ENCODE measurements at places on chromosomes 11 and 22.

- no peak for DNase-seq
Measured at GRCh38 chr11:130533113-130533798, 84.8 kb downstream of the ADAMTS15 start.

GRCh38 chr11:10515418-10515817, 25.6 kb downstream of the RNF141 start:
- DNase-seq, result no peak

- DNase-seq, result peak; percentile 71
Measured at GRCh38 chr11:16935518-16936302, 78.5 kb downstream of the PLEKHA7 start.

DNA sequence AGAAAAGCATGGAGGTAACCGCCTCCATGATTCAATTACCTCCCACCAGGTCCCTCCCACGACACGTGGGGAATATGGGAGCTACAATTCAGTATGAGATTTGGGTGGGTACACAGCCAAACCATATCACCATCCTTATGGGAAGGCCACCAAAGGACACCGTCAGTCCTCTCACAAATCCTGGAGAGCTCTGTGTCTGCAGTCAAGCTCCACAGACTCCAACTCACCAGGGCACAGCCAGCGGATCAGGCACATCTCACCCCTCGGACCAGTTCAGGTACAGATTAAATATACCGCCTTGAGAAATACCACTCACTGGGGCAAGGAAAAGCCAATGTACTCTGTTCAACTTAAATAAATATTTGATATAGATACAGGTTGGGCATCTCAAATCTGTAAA, 100.3 kb downstream of the MICAL3 start:
- no peak for DNase-seq

DNA sequence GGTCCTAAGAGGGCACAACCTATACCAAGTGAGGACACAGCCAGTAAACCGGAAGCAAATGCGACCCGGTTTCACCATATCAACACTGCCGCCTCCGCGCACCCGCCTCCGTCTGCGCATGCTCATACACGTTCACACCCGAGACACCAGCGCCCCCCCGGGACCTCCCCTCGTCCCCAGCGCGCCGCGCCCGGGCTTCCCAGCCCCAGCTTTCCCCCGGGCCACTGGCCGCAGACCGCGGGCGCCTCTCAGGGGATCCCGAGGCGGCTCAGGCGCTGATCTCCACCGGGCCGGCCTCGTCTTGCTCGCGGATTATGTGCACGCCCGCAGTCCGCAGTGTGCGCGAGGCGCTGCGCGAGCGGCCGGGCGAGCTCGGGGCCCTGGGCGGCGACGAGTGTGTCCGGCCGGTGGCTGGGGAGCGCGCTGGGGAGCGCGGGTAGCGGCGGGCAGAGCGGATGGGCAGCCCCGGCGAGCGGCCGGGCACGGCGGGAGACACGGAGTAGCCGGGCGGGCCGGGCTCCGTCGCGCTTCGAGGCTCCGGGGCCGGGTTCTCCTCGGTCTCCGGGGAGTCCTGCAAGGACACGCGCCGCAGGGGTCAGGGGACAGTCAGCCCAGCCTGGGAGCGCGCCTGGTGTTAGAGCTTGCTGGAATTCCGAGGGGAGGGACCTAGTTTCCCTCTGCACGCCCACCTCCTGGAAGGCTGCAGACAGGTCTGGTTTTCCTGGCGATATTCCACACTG, 2.0 kb downstream of the HEPN1 start:
- DNase-seq, result no peak

GRCh38 chr22:28670756-28671155, 8.9 kb downstream of the TTC28 start:
- DNase-seq, result no peak

DNA sequence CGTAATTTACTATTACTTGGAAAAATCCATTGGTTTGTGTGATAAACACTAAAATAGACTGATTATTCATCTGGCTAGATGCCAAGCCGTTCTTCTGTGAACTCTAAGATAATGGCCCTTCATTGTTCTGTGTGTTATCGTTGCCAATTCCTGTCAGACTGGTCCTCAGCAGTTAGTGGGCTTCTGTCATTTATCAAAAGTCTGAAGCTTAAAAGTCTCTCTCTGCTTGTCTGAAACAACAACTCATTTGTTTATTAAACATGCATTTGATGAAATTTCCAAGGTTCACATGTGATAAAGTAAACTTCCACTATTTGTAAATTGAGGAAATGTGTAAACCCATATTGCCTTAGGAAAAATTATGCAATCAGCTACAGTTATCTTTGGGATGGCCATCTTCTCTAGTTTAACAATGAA, 21.1 kb upstream of the RDX start:
- DNase-seq, result no peak

DNA sequence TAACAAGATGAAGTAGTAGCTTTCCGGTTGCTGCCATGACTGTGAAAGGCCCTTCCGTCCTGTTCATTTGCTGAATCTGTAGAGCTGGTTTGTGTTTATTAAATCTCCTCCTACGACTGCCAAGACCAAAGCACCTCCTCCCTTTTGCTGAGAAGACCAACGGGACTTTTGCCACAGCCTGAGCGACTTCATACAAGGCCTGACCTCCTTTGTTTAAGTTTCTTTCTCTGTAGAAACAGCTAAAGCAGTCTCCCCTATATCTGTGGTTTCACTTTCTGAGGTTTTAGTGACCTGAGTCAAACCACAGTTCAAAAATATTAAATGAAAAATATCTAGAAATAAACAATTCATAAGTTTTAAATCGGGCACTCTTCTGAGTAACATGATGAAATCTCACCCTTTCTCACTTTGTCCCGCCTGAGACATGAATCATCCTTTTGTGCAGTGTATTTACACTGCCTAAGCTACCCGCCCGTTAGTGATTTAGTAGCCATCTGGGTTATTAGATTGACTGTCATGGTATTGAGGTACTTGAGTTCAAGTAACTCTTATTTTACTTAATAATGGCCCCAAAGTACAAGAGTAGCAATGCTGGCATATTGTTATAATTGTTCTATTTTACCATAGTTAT, 119.1 kb upstream of the LRRC4C start:
- no peak for DNase-seq

- no peak for DNase-seq
Measured at GRCh38 chr11:72643547-72643946, 30.7 kb downstream of the PDE2A start.
